ENCODE measurements at places on chromosomes 12 and 14. TPM values are rescaled to one million over a fixed set of nuclear protein-coding genes. Genes with fewer than 3 reads are reported as not detected.

PTPRQ gene
- total RNA-seq, result 1.9 TPM

HCAR3 gene
- 0.22 TPM for total RNA-seq

KRT77 gene
- total RNA-seq, result not detected

DNA sequence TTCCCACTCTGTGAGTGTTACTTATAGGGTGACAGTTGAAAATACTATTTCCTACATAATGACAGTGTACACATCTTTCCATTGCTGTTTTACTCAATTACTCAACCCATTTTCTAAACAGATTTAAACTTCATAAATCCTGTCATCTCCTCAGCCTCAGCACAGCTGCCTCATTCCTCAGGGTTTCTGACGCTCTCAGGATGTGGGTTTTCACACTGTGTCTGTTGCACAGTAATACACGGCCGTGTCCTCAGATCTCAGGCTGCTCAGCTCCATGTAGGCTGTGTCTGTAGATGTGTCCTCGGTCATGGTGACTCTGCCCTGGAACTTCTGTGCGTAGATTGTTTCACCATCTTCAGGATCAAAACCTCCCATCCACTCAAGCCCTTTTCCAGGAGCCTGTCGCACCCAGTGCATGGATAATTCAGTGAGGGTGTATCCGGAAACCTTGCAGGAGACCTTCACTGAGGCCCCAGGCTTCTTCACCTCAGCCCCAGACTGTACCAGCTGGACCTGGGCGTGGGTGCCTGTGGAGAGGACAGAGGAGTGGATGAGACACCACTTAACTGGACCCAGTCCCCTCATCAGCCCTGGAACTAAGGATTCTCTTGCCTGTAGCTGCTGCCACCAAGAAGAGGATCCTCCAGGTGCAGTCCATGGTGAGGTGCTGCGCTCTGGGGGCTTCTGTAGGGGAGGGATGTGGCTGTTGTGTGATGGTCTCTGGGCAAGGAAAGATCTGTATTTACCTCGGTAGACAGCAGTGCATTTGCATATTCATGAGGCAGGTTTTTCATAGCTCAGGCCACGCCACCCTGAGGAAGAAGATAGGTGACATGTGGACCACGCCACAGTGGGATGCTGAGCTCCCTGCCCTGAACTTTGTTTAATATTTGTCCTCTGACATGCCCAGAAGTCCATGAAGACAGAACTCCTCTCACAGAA, 750.2 kb downstream of the TMEM121 start:
- no peak for DNase-seq

- DNase-seq, result no peak
Measured at GRCh38 chr12:45298047-45298446, 82.2 kb downstream of the ANO6 start.

- DNase-seq, result no peak
Measured at GRCh38 chr14:51360592-51360991, 120.5 kb downstream of the TMX1 start.

- no peak for DNase-seq
Measured at GRCh38 chr12:20314328-20314727, 54.0 kb upstream of the PDE3A start.

GRCh38 chr14:61578745-61579144, 116.6 kb upstream of the HIF1A start:
- no peak for DNase-seq

GRCh38 chr14:56733396-56733795, 76.9 kb downstream of the OTX2 start:
- DNase-seq, result no peak

DNA sequence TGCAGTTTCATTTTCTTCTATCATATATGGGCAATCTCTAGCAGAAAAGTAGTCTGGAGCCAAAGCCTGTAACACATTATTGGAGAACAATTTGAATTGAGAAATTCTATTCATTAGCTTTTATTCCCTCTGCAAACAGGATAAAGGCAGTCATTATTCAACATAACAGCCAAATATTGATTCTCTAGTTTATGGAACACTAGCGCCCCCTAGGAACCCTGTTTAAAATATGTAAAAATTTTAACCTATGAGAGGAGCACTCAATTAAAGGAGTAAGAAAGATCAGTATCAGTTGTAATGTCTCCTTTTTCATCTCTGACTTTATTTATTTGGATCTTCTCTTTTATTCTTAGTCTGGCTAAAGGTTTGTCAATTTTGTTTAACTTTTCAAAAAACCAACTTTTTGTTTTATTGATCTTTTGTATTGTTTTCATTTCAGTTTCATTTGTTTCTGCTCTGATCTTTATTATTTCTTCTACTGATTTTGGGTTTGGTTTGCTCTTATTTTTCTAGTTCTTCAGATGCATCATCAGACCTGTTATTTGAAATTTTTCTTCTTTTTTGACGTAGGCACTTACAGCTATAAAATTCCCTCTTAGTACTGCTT, 4.8 kb upstream of the LMNTD1 start:
- no peak for DNase-seq

KRT1 gene
- not detected for total RNA-seq

DNA sequence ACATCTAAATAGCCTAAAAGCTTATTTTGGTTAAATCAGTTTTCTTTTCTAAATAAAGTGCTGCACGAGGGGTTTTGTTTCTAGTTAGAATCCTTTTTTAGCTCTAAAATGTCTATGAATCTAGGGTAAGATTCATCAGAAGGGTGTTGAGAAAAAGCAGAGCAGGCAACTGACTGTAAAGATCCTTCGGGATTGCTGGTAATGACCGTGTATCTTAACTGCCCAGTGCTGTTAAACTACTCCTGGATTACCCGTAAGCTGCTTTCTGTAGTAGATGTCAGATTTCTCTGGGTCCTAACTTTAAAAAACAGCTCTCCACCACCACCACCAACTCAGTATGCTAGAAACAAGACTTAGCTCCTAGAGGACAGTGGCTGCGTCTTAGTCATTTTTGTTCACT, 39.2 kb downstream of the DACT1 start:
- no peak for DNase-seq

DNA sequence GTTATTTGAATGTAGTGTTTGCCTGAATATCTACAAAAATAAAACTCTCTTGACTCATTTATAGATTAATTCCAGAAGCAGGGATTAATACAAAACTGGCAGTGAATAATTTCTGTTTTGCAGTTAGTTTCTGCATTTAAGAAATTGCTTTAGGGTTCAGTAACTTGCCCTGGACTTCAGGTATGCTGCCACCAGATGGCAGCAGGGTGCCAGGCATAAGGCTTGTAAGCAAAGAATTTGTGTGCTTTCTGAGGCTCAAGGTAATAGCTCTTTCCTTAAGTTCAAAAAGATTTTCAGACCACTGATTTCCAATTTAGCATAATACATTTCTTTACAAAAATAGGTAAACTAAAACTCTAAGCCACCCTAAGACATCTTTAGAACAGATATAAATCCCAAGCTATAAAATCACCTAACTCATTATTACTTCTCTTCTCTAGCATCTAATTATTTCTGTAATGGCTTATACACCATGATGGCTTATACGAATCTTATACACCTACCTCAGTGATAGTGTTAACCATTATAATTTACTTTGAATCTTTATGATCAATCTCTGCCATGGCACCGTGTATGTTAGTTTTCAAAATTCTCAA, 398.3 kb downstream of the APAF1 start:
- DNase-seq, result peak; percentile 69

GRCh38 chr12:112342587-112342986, 39.6 kb downstream of the HECTD4 start:
- no peak for DNase-seq

- no peak for DNase-seq
Measured at GRCh38 chr12:84793558-84794367, 118.8 kb downstream of the SLC6A15 start.

All from dorsolateral prefrontal cortex (tissue), 122 donors.